ENCODE measurements at places on chromosomes 2 and 18. TPM values are rescaled to one million over a fixed set of nuclear protein-coding genes. Genes with fewer than 3 reads are reported as not detected.

DNA sequence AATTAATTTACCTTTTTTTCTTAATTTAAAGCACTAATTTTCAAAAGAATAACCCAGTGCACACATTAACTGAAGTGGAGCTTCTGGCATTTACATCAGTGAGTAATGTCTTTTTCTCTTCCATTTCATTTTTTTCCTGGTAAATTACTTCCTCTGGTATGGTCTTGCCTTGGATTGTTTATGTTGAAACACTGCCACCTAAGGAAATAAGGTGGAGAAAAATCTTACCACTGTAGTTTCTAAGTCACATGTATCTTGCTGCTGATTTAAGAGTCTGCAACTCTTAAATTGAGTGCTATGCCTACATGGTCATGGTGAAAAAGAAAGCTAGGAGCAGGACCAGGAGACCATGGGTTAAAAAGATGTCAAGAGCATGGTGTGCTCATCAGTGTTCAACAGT, 51.0 kb downstream of the TTC27 start:
- no peak for DNase-seq

DNA sequence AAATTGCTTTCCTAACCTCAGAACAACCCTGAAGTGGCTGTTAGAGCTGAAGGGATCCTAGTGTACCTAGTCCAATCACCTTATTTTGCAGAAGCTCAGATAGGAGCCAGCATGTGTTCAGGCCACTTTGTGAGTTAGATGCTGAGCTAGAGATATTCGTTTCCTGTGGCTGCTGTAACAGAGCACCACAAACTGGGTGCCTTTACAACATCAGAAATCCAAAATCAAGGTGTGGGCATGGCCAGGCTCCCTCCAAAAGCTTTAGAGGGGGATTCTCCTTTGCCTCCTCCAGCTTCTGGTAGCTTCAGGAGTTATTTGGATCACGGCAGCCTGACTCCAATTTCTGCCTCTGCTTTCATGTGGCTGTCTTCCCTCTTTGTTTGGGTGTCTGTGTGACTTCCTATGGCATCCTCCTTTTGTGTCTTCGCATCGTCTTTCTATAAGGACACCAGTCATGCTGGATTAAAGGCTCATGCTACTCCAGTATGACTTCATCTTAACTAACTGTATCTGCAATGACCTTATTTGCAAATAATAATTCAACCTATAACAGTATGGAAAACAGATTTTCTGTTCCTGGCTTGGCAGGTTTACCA, 86.3 kb upstream of the TGFA start:
- no peak for DNase-seq

- no peak for DNase-seq
Observed at GRCh38 chr2:150494234-150494945, 6.9 kb upstream of the RND3 start.

GRCh38 chr2:216478151-216478550, 20.5 kb upstream of the RPL37A start:
- no peak for DNase-seq

Gene SOWAHC
- 2.1 TPM for total RNA-seq

GRCh38 chr2:232532419-232532818, 6.5 kb downstream of the CHRND start:
- no peak for DNase-seq

DNA sequence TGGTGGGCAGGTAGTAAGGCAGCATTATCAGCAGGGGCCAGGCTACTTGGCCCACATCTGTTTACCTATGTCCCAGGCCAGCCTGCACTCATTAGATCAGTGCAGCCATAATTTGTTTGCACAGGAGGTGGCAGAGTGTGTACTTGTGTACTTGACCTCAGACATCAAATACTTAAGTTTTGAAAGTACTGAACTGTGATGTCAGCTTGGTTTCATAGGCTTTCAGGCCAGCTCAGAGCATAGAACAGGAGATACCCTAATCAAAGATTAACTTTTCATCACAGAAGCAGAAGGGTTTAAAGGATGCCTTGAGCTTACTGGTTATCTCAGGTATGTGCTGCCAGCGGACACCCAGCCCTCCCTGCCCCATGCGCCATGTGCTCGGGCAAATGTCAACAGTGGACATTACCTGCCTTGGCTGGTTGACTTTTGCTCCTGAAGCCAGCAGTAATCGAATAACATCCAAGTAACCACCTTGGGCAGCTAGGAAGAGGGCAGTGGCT, 33.2 kb downstream of the ANKRD29 start:
- DNase-seq: no peak

GRCh38 chr18:10402871-10403559, 51.4 kb upstream of the APCDD1 start:
- DNase-seq: no peak

GRCh38 chr2:95043300-95044093, 18.0 kb downstream of the MAL start:
- DNase-seq: peak; percentile 97

- DNase-seq: no peak
Observed at GRCh38 chr2:108460345-108461037, 11.5 kb downstream of the GCC2 start.

DNA sequence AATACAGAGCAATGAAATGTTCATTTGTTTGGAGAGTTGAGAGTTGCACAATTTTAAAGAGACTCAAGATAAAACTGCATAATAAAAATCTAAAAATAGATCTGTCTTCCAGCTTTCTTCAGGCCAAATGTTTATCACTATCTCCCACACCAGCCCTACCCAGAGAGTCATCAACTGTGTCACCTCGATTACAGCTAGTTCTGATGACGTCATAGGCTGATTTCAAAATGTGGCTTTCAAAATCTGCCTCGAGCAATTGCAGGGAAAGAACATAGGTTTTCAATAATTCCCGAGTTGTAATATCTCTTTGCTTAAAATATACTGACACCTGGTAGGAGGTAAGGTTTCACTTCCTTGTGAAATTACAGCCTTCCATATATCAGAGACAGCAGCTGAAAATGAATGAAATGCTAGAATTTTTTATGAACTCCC, 677.6 kb upstream of the ID2 start:
- DNase-seq: no peak

GRCh38 chr2:110861616-110862260, 129.4 kb downstream of the ACOXL start:
- DNase-seq: no peak

GRCh38 chr2:101082998-101083397, 68.2 kb downstream of the TBC1D8 start:
- no peak for DNase-seq

DNA sequence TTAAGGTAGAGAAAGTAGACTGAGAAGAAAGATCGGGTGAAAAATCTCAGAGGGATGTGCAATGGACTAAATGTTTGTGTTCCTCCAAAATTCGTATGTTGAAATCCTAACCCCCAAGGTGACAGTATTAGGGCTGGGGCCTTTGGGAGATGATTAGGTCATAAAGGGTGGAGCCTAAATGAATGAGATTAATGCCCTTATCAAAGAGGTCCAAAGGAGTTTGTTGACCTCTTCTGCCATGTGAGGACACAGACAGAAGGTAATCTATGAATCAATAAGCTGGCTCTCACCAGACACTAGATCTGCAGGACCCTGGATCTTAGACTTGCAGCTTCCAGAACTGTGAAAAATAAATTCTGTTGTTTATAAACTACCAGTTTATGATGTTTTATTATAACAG, 2.7 kb upstream of the NMI start:
- DNase-seq: no peak

Gene CFAP53
- total RNA-seq: 0.56 TPM

DNA sequence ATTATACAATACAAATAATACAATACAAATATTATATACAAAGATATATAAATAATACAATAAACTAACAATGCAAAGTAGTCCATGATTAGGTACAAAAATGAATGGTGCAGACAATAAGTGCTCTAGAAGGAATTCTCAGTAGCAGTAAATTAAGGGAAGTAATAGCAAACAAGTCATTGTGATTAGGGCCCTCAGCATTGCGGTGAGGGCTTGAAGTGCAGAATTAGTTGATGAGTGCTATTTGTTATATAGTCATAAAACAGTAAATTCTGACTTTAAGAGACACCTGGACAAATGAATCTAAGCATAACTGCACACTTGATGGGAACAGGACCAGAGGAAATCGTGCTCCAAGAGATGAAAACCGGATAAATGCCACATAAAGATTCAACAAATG, 74.9 kb downstream of the ANKRD44 start:
- DNase-seq: no peak

DNA sequence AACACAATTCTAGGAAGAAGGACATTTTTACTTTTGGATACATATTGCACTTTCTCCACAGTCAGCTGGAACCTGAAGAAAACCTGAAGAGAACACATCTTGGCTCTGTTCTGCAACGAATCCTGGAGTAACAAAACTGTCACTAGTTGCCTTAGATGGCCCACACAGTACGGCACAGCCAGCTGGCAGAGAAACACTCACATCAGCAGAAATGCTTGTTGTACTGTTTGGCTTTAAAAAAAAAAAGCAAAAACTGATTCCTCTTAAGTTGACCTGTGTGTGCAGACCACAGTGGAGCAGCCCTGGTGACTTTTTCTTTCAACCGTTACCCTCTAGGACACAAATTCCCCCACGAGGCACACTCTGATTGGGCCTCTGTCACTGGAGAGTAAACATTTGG, 152.3 kb upstream of the TWIST2 start:
- peak; percentile 71 for DNase-seq

- no peak for DNase-seq
Observed at GRCh38 chr2:62305421-62306176, 109.7 kb downstream of the B3GNT2 start.

Gene CPSF3
- total RNA-seq: 15.1 TPM

Gene DQX1
- total RNA-seq: not detected

DNA sequence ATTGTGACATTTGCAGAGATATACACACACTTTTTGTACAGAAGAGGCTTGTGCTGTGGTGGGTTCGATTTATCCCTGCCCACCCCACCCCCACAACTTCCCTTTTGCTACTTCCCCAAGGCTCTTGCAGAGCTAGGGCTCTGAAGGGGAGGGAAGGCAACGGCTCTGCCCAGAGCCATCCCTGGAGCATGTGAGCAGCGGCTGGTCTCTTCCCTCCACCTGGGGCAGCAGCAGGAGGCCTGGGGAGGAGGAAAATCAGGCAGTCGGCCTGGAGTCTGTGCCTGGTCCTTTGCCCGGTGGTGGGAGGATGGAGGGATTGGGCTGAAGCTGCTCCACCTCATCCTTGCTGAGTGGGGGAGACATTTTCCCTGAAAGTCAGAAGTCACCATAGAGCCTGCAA, 40.0 kb downstream of the STEAP3 start:
- DNase-seq: no peak

Gene IL36B
- total RNA-seq: not detected

DNA sequence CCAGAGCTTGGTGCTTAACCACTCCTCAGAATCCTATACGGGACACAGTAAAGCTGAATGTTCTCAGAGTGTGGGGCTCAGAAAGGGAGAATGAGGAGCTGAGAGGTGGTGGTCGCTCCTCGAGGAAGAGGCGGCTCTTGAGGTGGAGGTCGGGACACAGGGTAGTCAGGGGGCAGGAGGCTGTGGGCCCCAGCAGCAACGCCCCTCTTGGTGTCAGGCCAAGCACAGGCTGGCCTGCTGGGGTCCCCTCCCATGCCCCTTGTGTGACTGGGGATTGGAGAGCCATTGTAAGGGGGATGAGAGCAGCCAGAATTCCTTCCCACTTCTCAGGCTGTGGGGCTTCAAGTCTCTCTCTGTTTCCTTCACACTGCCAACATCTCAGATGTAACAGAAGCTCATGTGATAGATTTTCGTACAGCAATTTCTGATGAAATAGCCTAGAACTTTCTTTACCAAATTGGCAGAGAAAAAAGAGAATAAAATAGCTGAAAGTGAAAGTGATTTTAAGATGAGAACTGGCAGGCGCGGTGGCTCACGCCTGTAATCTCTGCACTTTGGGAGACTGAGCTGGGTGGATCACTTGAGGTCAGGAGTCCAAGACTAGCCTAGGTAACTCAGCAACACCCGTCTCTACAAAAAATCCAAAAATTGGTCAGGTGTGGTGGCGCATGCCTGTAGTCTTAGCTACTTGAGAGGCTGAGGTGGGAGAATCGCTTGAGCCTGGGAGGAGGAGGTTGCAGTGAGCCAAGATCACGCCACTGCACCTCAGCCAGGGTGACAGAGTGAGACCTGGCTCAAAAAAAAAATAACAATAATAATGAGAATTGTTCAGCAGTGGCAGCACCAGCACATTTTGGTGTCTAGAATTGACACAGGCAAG, 61.1 kb upstream of the RPL31 start:
- no peak for DNase-seq

- DNase-seq: no peak
Observed at GRCh38 chr2:239731998-239732665, 293.0 kb downstream of the NDUFA10 start.

GRCh38 chr2:2843969-2844548, 513.0 kb upstream of the MYT1L start:
- DNase-seq: no peak

GRCh38 chr2:241302759-241303651, 12.5 kb downstream of the HDLBP start:
- DNase-seq: no peak

GRCh38 chr2:17387591-17387990, 130.6 kb downstream of the RAD51AP2 start:
- DNase-seq: no peak

Gene SLC35G4
- total RNA-seq: not detected

- DNase-seq: no peak
Observed at GRCh38 chr2:83823229-83823628, 635.9 kb downstream of the SUCLG1 start.

GRCh38 chr2:111534910-111535352, 349.1 kb downstream of the ANAPC1 start:
- DNase-seq: no peak

DNA sequence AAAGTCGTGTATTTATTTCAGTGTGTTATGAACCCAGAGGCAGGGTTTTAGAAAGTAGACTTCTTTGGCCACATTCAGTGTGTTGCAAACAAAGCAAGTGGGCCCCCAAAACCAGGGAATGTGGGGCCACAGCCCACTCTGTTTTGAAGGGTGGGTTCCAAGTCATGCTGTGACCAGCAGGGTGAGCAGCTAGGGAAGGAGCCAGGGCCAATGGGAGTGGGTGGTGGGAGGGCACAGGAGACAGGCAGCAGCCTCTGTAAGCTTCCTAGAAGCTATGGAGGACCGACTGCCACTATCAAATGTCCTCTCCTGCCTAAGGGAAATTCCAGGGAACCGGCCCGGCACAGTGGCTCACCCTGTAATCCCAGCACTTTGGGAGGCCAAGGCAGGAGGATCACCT, 50.4 kb upstream of the LYPD1 start:
- DNase-seq: peak; percentile 16

GRCh38 chr2:138081225-138082073, 117.2 kb downstream of the HNMT start:
- no peak for DNase-seq
